ENCODE measurements at places on chromosomes 3 and 15.

- no peak for DNase-seq
Observed at GRCh38 chr15:85871545-85871944, 76.8 kb upstream of the KLHL25 start.

DNA sequence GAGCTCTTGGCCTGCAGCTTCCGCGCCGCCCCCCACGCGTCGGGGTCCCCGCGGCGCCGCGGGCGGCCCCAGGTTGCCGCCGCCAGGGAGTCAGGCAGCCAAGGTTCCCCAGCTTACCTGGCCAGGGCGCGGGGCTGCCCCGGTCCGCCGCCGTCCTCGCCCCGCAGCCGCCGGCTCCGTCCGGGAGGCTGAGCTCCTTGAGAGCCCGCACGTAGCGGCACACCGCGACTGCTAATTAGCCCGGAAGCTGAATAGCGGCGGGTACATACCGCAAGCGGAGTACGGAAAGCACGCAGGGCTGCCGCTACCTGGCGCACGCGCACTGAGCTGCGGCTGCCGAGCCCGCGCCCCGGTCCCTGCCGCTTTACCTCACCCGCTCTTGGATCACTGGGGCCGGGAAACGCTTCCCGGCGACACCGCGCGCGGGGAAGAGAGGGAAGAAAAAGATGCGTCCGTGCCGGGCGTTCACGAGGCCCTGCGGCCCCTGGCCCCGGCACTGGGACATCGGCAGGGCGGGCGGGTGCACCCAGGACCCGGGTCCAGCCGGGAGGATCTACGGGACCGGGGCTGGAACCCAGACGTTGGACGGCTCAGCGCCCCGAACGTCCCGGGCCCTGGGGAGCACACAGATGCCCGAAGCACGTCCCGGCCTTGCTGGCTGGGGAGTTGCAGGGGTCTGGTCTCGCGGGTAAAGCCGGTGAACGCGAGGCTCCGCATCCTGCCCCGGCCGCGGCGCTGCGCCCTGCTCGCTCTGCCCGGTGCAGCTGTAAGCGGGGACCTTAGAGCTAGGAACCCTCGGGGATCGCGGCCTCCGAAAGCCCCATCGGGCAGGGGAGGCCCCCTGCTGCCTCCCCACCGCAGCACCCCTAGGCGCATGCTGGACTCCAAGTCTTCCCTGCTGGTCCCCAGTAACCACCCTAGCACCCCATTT lies at the start of gene GOLGA8B:
Gene GOLGA8B (minus strand): TSS at position 253 of the 931 bp plus-strand sequence. CDS start 47,739 bp downstream, outside the sequence.
- DNase-seq: peak; percentile 43

DNA sequence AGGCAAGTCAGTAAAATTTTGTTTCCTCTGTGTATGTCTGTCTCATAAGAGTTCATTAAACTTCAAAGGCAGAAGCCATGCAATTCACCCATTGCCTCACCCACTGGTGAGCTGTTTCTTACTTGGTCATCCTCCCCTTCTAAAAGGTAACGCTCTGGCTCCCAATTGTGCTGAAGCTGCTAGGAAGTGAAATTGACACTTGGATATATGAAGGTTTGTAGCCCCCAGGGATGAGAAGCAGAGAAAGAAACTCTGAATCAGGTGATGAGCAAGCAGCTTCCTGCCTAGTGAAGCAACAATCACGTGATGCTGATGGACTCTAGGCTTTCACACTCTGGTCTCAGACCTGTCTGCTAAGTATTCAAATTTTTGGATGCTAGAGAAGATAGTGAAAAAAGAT lies 70.7 kb downstream of the CD200R1L start:
- DNase-seq: peak; percentile 31

- peak; percentile 66 for DNase-seq
Observed at GRCh38 chr3:149967086-149967685, 3.5 kb downstream of the PFN2 start.

- DNase-seq: no peak
Observed at GRCh38 chr3:10804183-10804648, 11.8 kb upstream of the SLC6A11 start.

DNA sequence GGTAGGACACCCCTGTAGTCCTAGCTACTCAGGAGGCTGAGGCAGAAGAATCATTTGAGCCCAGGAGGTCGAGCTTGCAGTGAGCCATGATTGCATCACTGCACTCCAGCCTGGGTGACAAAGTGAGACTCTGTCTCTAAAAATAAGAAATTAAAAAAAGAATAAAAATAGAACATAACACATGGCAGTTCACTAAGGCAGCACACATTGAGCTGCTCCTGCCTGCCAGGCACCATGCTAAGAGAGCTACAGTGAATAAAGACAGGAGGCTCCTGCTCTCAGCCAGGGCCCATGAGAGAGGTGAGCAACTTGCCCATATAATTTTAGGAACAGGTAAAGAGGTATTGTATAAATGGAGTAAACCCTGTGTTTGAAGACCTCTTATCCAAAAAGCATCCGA lies 54.3 kb downstream of the EBLN2 start:
- no peak for DNase-seq

- no peak for DNase-seq
Observed at GRCh38 chr3:133410191-133410892, 10.5 kb downstream of the BFSP2 start.

DNA sequence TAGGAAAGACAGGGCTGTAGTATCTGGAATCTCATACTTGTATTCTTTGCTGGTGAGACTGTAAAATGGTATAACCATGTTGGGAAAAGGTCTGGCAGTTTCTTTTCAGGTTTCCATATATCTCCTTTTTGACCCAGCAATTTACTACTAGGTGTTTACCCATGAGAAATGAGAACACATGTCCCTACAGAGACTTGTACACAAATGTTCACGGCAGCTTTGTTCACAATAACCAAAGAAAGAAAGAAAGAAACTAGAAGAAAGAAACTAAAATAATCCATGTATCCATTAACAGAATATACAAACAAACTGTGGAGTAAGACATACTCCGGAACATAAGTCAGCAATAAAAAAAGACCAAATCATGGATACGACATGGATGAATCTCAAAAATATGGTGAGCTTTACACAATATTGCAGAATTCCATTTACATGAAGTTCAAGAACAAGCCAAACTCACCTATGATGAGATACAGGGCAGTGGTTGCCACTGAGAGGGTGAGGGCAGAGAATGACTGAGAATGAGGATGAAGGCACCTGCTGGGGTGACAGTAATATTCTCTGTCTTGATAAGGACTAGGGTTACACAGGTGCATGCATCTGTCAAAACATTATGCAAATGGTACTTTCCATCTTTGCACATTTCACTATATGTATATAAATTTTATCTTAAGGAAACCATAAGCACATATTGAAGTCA lies 2.7 kb downstream of the RFTN1 start:
- no peak for DNase-seq

GRCh38 chr15:23566071-23566554 lies 639 bp downstream of the MKRN3 start:
- DNase-seq: no peak

DNA sequence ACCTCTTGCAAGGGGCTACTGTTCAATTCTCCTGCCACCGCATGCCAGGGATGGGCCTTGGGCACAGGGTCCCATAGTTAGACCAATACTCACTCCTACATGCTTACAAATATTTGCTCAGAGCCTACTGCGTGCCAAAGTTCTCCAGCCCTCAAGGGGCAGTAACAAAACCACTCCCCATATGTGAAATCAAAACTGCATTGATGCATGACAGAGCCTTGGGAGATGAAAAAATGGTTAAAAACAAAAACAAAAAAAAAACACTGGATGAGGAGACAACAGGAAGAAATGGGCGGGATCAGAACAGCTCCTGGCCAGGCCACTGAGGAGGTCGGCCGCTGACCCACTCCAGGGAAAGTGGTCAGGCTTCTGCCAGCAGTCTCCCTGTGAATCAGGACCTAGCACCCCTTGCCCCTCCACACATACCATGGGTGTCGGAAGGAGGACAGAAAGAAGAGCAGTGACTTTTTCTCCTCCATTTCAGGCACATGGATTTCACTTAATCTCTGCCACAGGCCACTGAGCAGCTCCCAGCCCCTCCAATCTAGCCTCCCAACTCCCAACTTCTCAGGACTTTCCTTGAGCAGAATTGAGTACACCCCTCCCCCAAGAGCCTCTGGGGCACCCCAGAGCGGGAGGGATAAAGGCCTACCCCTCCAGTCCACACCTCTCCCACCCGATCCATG lies 2.8 kb downstream of the PLXNB1 start:
- DNase-seq: no peak

DNA sequence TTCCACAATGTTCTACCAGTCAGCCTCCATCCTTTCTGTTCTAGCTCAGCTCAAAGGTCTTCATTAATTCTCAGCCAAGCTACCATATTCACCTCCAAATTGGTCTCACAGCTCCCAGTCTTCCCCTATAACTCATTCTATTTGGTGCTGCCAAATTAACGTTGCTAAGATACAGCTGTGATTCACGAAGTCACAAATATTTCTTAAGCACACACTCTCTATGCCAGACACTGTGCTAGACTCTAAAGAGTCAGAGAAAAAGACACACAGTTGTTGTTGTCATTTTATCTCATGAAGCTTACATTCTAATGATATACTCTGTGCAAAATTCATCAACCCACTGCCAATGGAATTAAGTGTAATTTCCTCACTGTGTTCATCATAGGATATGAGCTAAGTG lies 102.8 kb downstream of the FRMD5 start:
- DNase-seq: peak; percentile 74

DNA sequence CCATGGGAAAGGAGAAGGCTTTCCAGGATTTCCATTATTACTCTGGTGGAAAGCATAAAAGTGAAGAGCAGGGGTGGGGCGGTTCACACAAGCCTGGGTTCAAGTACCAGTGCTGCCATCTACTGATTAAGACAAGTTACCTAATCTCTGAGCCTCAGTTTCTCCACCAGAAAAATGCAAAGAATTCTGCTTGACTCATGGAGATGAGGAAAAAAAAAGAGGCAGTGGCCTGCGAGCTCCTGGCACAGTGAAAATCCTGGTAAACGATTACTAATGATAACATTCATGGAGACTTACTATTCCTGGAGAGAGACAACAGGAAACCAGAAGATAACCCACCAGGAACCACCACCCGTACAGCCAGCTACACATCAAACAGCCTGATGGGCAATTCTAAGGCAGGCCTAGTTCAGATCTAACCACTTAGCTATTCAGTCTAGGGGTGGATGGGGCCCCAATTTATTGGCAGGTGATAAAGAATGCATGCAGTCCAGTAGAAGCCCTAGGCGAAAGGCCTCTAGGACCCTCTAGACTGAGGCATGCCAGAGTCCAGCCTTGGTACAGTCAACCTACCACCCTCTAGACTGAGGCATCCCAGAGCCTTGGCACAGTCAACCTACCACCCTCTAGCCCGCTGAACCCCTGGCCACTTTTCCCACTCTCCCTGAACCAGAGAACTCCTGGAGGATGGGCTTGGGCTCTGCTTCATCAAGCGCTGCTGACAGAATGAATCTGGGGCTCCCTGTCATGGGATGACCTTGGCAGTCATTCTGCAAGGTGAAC lies 2.5 kb downstream of the AMOTL2 start:
- DNase-seq: peak; percentile 52

DNA sequence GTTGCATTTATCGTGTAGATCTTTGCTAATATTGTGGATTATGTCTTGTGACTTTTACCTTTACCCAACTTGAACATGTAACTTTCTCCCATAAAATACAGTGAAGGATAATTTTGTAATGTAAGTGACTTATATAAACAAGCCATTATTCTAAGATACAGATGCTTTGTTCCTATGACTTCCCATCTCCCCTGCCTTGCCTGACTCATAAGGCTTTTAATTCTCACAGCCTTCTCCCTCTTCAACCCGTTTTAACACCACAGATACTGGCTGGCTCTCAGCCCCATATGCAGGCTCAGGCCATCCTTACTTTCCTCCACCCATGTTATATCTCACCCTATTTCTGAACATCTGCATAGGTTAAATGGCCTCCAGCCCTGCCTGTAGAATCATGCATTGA lies 4.1 kb downstream of the CCNDBP1 start:
- DNase-seq: no peak

DNA sequence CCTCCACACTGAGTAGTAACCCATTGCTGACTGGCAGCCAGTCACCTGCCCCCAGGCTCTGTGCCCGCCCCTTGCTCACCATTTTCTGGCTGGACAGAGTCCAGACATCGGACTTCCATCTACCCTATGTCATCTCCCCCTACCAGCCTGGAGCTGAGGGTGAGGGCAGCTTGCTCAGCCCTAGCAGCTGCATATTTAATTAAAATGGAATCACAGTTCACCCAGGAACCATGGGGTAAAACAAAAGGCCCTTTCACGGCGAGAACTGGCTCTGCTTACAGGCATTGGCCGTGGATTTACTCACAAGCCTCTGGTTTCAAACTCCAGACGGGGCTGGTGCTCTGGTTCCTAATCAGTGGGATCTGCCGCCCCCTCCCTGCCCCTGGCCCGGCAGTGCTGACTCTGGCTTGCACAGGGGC lies 94.9 kb upstream of the ATP2B2 start:
- no peak for DNase-seq

DNA sequence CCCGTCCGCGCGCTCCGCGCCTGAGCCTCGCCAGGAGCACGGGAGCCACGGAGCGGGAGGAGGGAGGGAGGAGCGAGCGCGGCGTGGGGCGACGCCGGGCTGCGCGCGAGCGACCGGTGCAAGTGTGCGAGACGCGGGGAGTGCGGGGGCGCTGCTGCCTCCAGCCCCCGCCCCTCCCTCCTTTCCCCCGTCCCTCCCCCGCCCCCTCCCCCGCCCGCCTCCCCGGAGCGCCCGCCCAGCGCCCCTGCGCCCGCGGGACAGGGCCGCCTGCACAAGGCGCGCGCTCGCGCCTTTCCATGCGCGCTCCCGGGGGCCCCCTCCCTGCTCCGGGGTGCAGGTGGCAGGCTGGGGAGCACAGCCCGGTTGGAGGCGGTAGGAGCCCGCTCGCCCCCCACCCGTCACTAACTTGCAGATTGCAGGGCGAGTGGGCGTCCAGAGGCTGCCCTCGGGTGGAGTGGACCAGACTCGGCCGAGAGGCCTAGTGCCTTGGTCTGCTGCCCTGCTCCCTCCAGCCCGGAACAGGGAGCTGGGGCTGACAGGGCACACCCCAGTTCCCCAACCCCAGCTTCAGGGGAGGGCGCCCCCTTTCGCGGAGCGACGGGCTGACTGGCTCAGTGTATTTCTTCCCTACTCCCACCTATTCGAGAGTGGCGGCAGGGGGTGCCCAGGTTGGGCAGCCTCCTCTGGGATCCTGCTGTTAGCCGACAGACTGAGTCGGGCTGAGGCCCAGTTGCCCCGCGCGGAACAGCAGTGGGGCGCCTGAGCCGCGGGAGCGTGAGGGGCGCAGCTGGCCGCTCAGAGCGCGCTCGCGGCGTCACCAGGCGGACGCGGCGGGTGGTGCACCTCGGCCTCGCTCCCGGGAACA lies at the start of gene WNT7A:
Gene WNT7A (minus strand): TSS at position 126 of the 865 bp plus-strand sequence. CDS start 255 bp downstream, outside the sequence.
- no peak for DNase-seq

DNA sequence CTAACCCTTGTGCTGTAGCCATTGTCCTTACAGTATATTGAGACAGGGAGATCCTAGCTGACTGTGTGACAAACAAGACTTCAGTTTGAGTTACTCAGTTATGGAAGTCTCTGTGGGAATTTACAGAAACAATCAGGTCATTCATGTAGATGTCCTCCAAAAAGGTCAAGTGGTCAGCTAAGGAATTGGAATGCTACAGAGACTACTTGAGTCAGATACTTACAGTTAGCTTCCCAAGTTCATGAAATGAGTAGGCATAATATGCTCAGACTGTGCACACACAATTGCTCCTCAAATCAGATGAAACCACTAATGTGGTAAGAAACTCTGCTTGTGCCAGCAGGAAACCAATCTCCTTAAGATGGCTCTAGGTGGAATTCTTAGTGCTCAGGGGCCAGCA lies 985.7 kb downstream of the NSUN3 start:
- DNase-seq: no peak

GRCh38 chr3:66486202-66486601 lies 14.6 kb downstream of the LRIG1 start:
- DNase-seq: no peak

GRCh38 chr15:67091071-67091979 lies 25.9 kb downstream of the SMAD3 start:
- DNase-seq: peak; percentile 93

- peak; percentile 24 for DNase-seq
Observed at GRCh38 chr3:170387950-170388349, 30.4 kb downstream of the SKIL start.

Measured in HFFc6 (cell line).